HT-29 (cell line): ENCODE measurements at places on chromosomes 5 and 9. TPM values are rescaled to one million over a fixed set of nuclear protein-coding genes. Genes with fewer than 3 reads are reported as not detected.

The PCDHAC2 gene
- 0.03 and 0.10 TPM in 2 replicates for total RNA-seq

The EFCAB9 gene
- not detected in 2 replicates for total RNA-seq

The ABCA2 gene
- total RNA-seq, result 92.6 and 99.9 TPM in 2 replicates

The ZCCHC7 gene
- 2.7 and 4.6 TPM in 2 replicates for total RNA-seq

The SLC24A2 gene
- total RNA-seq, result not detected in 2 replicates

The FGF10 gene
- not detected in 2 replicates for total RNA-seq

The CYLC2 gene
- not detected in 2 replicates for total RNA-seq

The SLC4A9 gene
- total RNA-seq, result 0.08 and 0.86 TPM in 2 replicates

The RFESD gene
- total RNA-seq, result 0.03 TPM in 1 of 2 replicates, not detected in the other

The PCDHGC5 gene
- 0.61 TPM in 1 of 2 replicates, not detected in the other for total RNA-seq

The RASA1 gene
- 26.4 and 27.7 TPM in 2 replicates for total RNA-seq

The SOX30 gene
- total RNA-seq, result 0.15 and 0.37 TPM in 2 replicates

The SRD5A1 gene
- total RNA-seq, result 41.9 and 67.3 TPM in 2 replicates

The ARSK gene
- 1.7 and 2.3 TPM in 2 replicates for total RNA-seq

The CER1 gene
- total RNA-seq, result not detected in 2 replicates

The MELK gene
- total RNA-seq, result 21.8 and 22.6 TPM in 2 replicates

The SCGB3A2 gene
- not detected in 2 replicates for total RNA-seq

The MSMP gene
- 0.28 TPM in 1 of 2 replicates, not detected in the other for total RNA-seq

The C9orf153 gene
- 0.56 TPM in 1 of 2 replicates, not detected in the other for total RNA-seq

The BNC2 gene
- not detected in 2 replicates for total RNA-seq

The PRDM9 gene
- total RNA-seq, result not detected in 2 replicates

The CCL21 gene
- not detected in 2 replicates for total RNA-seq

The ELAVL2 gene
- total RNA-seq, result not detected in 2 replicates

The JAK2 gene
- 0.47 and 1.3 TPM in 2 replicates for total RNA-seq

The ZFAND5 gene
- total RNA-seq, result 204 and 236 TPM in 2 replicates

The PCDHGA4 gene
- total RNA-seq, result 0.05 TPM in 1 of 2 replicates, not detected in the other

The RNF183 gene
- 6.1 and 7.1 TPM in 2 replicates for total RNA-seq

The FOXD4L5 gene
- 0.05 TPM in 1 of 2 replicates, not detected in the other for total RNA-seq

The ANKRD55 gene
- not detected in 2 replicates for total RNA-seq
